ENCODE measurements at places on chromosomes 11 and 22.

DNA sequence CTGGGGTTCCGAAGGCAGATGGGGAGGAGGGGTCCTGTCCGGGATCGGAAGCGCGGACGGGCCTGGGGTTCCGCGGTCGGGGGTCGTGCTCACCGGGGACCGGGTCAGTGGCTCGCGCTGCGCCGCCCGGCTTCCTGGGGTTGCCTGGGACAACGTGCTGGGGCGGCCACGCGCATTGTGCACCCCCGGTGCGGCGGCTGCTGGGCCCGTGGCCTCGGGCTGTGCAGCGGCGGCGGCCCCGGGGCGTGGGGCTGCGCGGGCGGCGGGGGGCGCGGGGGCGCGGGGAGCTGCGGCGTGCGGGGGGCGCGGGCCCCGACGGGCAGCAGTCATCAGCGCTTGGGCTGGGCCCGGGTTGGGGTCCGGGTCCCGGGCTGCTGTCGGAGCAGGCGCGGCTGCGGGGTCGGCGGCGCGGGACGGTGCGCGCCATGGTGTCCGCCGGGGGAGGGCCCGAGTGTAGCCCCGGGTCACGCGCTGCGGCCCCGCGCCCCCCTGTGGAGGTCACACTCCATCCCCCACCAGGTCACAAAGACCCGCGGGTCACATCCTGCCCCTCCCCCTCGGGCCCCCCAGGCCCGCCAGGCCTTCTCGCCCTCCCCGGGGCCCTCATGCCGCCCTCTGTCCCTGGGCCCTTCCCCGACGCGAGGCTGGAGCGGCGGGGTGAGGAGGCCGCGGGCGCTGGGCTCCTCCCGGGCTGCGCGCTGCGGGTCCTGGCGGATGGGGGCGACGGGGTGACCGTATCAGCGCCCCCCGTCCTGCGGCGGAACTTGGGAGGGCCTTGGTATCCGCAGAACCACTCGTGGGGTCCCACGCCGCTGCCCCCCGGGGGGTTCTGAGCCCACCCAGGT is at the start of gene TTLL8:
TSS of gene TTLL8 (minus strand) at position 238 of the 845 bp plus-strand sequence.
- no peak for DNase-seq

DNA sequence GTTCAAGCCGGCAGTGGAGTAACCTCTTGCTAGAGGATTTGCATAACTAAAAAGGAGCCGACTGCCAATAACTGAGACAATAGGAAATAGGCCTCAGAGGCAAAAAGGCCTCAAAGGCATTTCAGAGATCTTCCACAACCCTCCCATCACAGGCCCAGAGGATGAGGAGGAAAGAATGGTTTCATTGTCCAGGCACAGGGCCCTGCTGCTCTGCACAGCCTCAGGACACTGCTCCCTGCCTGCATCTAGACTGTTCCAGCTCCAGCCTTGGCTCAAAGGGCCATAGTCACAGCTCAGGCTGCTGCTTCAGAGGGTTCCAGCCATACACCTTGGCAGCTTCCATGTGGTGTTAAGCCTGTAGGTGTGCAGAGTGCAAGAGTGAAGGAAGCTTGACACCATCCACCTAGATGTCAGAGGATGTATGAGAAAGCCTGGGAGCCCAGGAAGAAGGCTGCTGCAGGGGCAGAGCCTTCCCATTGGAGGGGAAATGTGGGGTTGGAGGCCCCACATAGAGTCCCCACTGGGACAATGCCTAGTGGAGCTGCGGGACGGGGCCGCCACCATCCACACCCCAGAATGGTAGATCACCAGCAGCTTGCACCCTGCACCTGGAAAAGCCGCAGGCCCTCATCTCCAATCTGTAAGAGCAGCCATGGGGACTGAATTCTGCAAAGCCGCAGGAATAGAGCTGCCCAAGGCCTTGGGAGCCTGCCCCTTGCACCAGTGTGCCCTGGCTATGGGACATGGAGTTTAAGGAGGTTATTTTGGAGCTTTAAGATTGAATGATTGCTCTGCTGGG is 8.2 kb upstream of the LRP5 start:
- no peak for DNase-seq

DNA sequence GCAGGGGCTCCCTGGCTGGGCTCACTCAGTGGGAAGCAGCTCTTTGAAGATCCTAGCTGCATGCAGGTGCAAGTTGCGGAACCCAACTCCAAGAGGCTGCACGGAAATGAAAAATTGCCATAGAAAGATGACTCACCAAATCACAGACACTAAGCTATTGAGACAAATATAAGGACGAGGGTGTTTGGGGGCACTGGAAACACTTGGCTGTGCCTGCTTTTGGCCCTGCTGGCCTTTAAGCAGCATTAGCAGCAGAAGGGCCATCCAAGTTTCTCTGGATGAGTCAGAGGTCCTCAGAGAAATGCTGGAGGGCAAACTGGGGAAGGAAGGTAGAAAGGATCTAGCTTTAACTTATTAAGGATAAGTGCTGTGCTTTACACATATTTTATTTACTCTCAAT is 282.3 kb downstream of the KIRREL3 start:
- DNase-seq = no peak

- DNase-seq = no peak
Observed at GRCh38 chr11:88360141-88360540, 22.6 kb upstream of the CTSC start.

GRCh38 chr22:47195156-47195483 is 432.7 kb downstream of the TBC1D22A start:
- no peak for DNase-seq

DNA sequence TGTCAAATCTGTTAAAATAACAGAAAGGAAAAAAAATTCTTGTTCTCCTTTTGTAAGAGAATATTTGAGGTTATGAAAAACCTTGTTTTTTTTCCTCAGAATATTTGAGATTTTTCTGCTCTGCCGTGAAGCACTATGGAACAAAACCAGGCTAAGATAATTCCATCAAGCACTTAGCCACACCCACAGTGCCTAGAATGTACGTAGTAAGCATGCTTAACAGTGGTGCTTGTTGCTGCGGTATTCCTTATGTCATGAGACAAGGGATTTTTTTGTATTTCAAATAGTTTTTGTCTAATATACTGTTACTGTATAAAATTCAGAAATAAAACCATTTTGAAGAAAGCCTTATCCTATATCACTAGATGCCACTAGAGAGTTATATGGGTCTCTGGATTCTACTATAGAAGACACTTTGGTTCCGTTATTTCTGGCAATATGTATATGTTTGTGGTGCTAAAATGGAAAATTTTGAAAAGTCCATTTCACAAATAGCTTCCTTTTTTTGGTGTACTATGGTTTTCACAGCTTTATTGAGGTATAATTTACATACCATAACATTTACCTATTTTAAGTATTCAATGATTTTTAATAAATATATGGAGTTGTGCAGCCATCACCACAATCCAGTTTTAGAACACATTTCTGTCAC is 23.7 kb downstream of the PDHX start:
- DNase-seq = no peak

- no peak for DNase-seq
Observed at GRCh38 chr11:37812281-37812880, 1214.3 kb upstream of the RAG2 start.

DNA sequence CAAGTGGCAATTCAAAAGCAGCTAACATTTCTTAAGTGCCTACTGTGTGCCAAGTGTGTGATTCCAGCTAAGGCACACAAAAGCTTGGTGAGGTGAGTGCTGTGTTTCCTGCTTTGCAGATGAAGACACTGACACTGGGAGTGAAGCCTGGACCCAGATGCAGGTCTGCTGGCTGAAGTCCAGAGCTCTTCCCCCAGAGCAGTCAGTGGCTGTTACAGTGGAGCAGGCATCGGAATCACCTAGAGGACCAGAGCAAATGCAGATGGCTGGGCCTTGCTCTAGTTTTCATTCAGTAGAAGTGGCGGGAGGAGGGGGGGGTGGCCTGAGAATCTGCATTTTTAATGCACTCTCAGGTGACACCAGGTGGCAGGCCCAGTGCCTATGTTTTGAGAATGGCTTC is 342.3 kb downstream of the CADM1 start:
- no peak for DNase-seq

GRCh38 chr11:111347002-111347722 is 31.9 kb downstream of the POU2AF1 start:
- no peak for DNase-seq

DNA sequence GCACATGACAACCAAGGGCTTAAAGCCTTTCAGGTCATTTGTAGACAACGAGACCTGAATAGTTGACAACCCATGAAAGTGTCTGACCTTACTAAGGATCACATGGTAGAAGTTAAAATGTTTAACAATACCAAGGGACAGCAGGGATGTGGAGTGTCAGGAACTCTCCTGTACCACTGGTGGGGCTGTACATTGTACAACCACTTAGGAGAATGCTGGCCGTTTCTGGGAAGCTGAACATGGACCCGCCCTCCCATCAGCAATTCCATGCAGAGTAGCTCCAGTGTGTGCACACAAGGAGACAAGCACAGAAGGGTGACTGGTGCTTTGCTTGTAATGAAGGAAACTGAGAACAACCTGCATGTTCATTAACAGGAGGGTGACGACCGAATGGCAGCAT is 162.9 kb downstream of the MPPED1 start:
- DNase-seq = no peak

DNA sequence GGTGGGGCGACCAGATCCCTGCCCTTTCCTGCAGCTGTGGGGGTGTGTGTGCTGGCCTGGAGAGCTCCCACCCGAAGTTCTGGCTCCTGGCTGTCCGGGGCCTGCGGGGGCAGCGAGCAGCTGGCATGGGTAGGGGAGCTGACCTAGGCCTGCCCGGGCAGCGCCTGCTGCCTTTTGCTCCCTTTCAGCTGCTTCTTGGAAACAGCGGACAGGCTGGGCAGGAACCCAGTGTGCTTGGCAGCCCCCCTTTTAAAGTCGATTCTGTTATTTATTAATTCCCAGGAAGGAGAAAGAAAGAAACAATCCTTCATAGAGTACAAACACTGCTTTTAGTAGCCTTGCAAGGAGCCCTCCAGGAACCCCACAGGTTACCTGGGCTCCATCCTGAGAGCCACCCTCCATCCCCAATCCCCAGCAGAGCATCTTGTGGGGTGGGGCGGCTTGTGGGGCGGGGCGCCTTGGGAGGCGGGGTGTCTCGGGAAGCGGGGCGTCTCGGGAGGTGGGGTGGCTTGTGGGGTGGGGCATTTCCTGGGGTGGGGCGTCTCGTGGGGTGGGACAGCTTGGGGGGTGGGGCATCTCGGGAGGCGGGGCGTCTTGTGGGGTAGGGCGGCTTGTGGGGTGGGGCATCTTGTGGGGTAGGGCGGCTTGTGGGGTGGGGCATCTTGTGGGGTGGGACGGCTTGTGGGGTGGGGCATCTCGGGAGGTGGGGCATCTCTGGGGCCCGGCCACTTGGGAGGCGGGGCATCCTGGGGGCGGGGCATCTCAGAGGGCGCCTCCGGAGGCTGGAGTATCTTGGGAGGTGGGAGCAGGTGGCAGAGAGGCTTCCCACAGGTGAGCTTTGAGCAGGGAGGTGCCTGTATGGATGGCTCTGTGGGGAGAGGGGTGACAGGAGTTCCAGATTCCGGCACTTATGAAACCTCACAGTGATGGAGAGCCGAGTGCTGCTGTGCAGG is 7.0 kb downstream of the CD81 start:
- no peak for DNase-seq

GRCh38 chr11:65204143-65204542 is 22.4 kb downstream of the CAPN1 start:
- DNase-seq = no peak

DNA sequence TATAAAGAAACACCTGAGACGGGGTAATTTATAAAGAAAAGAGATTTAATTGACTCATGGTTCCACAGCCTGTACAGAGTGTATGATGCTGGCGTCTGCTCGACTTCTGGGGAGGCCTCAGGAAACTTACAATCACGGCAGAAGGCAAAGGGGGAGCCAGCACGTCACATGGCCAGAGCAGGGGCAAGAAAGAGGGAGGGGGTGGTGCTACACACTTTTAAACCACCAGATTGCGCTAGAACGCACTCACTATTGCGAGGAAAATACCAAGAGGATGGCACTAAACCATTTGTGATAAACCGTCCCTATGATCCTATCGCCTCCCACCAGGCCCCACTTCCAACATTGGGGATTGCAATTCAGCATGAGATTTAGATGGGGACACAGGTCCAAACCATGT is 79.7 kb upstream of the CARD18 start:
- DNase-seq = no peak

- DNase-seq = no peak
Observed at GRCh38 chr11:82995754-82996398, 75.8 kb downstream of the RAB30 start.

GRCh38 chr11:67644042-67644441 is 4.5 kb upstream of the TBX10 start:
- no peak for DNase-seq

DNA sequence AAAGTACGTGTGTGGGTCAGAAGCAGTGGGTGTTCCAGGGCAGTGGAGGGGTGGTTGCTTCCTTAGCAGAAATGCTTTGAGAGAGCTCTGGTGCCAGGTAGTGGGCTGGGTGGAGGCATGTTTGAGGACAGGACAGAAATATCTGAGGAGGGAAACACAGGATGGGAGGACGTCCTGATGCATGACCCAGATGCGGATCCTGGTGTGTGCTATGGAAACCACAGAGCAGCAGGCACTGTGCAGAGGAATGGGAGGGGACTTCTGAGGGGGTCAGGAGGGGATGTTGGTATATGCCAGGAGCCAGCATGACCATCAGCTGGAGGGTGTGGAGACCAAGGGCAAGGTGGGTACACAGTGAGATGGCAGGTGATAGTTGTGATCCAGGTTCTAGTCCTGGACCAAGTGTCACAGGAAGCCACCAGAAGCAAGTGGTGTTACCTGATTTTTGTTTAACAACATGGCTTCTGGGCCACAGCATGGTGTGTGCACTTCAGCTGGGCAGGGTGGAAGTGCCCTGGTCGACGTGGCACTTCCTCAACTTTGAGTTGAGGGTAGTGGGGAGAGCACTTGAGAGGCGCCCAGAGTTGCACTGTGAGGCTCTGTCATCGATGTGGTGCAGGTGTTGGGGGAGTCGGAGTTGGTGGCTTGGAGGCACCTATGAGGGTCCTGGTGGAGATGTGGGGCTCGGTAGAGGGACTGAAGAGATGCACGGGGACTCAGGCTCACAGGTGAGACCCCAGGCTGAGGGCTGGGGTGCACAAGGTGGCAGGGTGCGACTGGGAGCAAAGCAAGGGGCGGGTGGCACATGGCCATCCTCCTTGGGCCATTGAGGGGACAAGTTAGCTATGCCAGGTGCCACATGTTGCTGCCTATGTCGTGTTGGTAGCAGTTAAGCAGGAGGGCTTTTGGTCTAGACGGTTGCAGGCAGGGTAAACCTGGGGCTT is 7.5 kb downstream of the DGCR8 start:
- no peak for DNase-seq

DNA sequence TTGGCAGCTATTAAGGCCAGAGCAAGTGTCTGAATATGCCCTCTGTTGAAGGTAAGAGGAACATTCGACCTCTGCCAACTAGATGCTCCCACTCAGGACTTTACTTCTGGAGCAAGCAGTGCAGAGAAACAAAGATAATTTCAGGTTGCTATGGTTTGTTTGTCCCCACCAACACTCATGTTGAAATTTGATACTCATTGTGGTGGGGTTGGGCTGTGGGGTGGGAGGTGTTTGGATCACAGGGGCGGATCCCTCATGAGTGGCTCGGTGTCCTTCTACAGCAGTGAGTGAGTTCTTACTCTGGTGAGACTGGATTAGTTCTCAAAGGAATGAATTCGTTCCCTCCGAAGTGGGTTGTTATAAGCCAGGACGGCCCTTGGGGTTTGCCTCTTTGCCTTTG is 12.0 kb downstream of the OR8A1 start:
- DNase-seq = no peak

Data from hematopoietic multipotent progenitor cell (in vitro differentiated cells).